GM13976 (cell line): ENCODE measurements at places on chromosomes 2 and 18.
A peak's percentile ranks its signal among the peaks of the same experiment; 100 is the strongest.

DNA sequence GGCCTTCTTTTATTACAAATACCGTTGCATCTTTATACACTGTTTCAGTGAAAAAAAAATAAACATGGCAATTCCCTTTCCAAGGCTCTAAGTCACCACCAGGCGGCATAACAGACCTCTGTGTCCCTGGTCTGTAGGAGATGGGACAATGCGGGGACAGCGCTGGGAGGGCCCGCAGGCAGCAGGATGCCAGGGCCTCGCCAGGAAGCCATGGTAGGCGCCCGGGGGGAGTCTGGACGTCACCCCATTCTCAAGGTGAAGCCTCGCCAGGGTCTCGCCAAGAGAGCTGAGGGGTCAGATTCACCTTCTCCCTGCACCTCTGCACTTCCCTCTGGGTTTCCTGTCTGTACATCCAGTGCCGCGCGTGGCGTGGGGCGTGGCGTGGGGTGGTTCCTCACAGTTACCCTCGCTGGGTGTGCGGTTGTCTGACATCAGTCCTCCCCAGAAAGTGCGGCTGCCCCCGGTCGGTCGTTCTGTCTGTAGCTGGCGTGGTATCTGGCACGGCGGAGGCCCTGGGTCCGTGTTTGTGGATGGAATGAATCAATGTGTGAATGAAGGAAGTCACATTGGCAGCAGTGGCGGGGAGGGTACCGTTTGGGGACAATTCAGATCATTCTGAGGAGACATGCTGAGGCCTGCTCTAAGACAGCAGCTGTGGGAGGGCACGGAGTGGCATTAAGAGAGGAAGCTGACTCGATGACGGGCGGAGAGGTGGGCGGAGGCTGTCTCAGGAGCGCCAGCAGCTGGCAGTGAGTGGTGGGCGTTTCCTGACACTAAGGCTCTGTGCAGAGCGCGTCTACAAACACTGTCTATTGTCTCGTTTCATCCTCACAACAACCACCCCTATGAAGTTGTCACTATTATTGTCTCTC lies 46.0 kb downstream of the LRRFIP1 start:
- DNase-seq, result peak; percentile 69

- DNase-seq, result no peak
Observed at GRCh38 chr18:78514910-78515670, 464.5 kb upstream of the SALL3 start.

GRCh38 chr2:119267604-119268003 lies 44.0 kb downstream of the STEAP3 start:
- no peak for DNase-seq

GRCh38 chr2:237472909-237473877 lies 13.9 kb upstream of the MLPH start:
- DNase-seq, result no peak

- peak; percentile 29 for DNase-seq
Observed at GRCh38 chr2:189698020-189698887, 23.8 kb downstream of the ANKAR start.

DNA sequence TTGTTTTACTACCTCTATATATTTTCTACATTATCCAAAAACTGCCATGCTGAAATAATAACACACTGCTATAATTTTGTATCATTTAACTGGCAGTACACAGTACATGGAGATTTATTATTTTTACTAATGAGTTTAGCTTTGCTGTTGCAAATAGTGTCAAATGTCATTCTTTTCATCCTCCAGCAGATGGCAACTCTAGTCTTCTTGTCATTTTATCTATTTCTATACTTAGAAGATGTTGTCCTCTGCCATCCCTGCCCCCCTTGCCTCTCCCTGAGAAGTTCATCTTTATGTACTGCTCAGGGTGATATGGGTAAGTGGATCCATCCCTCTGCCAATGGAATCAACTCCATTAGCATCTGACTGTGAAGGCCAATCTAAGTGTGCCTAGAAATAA lies 21.7 kb upstream of the LRRTM1 start:
- DNase-seq, result peak; percentile 24

DNA sequence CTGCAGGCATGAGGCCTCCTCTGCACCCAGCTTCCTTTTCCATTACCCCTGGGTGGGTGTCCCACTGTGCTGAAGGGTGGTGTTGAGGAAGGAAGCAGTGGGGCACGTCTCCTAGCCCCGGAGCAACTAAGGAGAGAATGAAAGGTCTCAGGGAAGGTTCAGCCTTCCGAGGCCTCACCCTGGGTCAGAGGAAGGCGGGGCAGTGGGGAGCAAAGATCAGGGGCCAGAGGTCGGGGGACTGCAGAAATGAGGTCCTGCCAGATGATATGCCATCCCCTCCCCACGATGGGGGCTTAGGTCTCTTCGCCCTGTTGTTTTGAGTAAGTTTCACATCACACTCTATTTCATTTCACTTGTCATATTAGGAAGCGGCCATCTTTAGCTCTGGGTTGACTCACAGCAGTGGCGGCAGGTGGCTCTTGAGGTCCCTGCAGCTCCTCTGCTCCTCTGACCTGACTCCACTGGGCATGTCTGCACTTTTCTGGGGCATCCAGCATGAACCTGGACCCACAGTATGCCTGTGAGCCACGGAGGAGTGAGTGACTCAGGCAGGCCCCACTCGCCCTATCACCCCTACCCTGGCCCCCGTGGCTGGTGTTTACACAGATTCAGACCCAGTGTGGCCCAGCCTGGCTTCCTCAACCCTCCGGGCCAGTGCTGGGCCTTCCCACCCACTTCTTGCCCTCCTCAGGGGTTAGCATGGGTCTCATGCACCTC lies 153.7 kb upstream of the SMAD2 start:
- no peak for DNase-seq

GRCh38 chr2:106581755-106582147 lies 94.6 kb downstream of the CD8B2 start:
- peak; percentile 38 for DNase-seq
